ENCODE measurements at places on chromosomes 11 and 22.

DNA sequence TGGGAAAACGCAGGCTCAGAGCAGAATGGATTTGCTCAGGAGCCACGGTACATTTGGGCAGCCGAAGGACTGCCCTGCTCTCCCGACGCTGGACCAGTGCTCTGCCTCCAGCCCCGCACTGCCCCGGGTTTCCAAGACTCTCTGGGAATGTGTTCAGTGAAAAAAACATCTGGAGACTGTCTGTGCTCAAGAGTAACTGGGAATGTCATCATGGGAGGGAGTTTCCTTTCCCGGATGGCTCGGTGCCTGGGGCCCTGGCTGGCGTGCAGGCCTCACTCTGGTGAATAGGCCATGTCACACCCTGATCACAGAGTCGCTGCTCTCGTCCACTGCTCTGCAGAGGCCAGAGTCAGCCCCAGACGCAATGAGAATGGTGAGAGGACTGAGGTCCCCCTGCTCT is 9.8 kb upstream of the APOL6 start:
- no peak for DNase-seq

- DNase-seq: no peak
These were observed 1249.3 kb downstream of the BRD1 start for GRCh38 chr22:48578138-48579042.

DNA sequence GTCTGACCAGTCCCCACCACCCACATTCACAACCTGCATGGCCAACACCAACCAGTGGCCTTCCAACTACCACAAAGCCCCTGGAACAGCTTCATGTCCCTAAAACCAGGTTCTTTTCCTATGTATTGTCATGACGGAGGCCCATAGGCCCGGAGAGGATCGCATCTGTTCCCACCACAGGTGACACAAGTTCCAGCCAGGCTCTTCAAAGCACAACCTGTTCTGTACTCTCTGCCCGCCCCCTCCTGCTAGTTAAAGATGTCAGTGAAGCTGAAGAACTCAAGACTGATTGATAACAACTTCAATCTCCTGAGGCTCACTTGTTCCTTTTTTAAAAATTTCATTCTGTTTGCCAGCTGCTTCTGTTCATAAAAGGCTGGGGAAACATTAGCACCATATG is 121.1 kb upstream of the GUCY1A2 start:
- no peak for DNase-seq

DNA sequence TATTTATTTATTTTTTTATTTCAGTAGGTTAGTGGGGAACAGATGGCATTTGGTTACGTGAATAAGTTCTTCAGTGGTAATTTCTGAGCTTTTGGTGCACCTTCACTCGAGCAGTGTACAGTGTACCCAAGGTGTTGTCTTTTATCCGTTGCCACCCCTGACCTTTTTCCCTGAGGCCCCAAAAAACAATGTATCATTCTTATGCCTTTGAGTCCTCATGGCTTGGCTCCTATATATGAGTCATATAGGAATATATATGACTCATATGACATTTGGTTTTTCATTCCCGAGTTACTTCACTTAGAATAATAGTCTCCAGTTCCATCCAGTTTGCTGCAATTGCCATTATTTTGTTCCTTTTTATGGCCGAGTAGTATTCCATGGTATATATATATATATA is 763.9 kb downstream of the NTM start:
- DNase-seq: no peak

GRCh38 chr11:60910711-60911380 is 3.1 kb upstream of the TMEM109 start:
- no peak for DNase-seq

DNA sequence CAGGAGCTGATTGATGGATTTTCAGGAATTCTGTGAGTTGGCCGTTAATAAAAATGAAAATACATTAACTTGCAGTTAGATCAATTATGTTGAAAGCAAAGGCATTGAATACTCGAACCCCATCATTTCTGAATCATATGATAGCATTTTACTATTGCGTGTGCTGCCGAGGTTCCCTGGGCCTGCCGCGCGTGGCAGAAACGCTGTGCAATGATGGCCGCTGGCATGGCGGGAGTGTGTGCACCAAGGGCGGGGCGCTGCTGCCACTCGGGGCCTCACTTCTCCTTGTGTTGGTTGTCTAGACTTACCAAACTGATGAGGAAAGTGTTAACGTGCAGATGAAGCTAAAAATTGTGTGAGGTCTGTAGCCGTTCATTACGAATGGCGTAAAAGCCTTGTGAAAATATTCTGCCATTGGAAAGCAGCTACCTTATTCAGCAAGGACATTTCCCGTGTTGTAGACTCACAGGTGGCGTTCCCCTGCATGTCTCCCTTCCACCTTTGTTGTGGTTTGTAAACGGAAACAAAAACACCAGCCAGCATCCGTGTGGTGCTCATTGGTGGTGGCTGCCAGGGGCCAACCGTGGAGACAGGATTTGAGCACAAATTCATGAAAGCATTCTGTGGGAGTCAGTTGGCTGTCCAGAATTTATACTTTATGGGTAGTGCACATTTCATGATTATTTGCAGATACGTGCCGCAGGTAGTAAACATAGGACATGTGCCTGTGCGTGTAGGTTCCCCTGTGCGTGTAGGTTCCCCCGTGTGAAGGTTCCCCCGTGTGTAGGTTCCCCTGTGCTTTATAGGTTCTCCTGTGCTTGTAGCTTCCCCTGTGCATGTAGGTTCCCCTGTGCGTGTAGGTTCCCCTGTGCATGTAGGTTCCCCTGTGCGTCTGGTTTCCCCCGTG is 5.9 kb upstream of the GRAMD4 start:
- peak; percentile 64 for DNase-seq

DNA sequence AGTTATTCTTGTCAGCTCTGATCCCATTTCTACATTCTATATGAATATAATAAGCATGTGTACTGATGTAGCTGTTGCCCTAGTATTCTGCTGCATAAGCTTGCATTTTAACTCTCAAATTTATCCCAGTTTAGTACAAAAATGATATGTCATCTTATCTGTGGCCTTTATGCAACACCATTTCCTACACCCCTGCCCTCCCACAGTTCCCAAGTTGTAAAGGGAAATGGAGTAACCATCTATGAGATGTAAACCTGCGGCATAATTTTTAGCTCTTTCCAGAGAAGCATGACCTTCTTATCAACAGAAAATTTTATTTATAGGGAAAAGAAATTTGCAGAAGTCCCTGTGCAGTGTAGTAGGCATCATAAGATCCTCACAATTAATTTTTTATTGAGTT is 18.9 kb upstream of the CARD18 start:
- DNase-seq: no peak

- no peak for DNase-seq
These were observed 44.5 kb downstream of the PARVG start for GRCh38 chr22:44225091-44225689.

DNA sequence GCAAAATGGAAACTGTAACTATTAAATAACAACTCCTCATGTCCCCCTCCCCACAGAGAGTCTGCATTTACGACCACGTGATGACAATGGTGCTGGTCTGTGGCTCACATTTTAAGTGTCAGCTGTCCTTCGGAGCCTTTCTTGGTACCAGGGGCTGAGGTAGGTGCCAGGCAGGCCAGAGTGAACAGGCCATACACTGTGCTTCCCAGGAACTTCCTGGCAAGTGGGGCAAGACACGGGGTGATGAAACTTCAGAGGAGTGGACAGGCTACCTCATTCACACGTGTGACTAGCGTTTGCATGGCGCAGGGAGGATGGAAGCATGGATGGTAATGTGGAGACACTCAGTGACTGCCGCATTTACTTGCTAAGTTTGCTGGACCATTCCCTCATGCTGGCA is 10.4 kb upstream of the YPEL1 start:
- DNase-seq: no peak

- DNase-seq: no peak
These were observed 43.2 kb downstream of the NRXN2 start for GRCh38 chr11:64679846-64680245.

GRCh38 chr11:23370580-23371275 is 510.5 kb upstream of the CCDC179 start:
- no peak for DNase-seq

Measured in effector CD4-positive, alpha-beta T cell (primary cell).